ENCODE measurements at places on chromosomes 6 and 20. TPM values are rescaled to one million over a fixed set of nuclear protein-coding genes. Genes with fewer than 3 reads are reported as not detected.

The SLC25A27 gene
- total RNA-seq: 3.8 TPM

The TNXB gene
- total RNA-seq: 0.31 TPM

The UNC5CL gene
- 0.28 TPM for total RNA-seq

The XRN2 gene
- 87.5 TPM for total RNA-seq

The IPCEF1 gene
- total RNA-seq: not detected

The HCRTR2 gene
- total RNA-seq: not detected

The DAAM2 gene
- total RNA-seq: 0.04 TPM

The C6orf52 gene
- 1.1 TPM for total RNA-seq

The PHACTR3 gene
- 34.0 TPM for total RNA-seq

The GGTLC1 gene
- not detected for total RNA-seq

The SULF2 gene
- 277 TPM for total RNA-seq

The FAM209B gene
- 0.71 TPM for total RNA-seq

The LY6G6D gene
- not detected for total RNA-seq

The DDX43 gene
- total RNA-seq: 0.99 TPM

All from foreskin keratinocyte (primary cell).